ENCODE measurements at places on chromosomes 1 and 21.

DNA sequence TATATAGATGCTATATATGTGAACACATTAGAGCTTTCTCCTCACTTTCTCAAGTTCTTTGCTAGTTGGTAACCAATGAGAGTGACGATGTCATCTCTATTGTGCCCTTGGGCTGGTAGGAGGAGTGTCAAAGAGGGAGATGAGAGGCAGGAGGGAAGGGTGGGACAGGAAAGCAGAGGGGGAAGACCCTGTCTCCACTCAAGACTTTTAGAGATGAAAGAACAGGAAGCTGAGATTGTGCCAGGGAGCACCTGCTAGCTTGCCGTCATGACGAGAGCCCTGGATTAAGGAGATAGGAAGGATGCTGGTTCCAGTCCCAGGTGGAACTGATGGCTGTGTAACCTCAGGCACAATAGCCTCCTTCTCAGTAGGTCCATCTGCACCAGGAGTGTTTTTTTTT, 16.7 kb downstream of the CNR2 start:
- no peak for DNase-seq

GRCh38 chr1:155175281-155175926, 1.8 kb downstream of the TRIM46 start:
- DNase-seq = no peak

DNA sequence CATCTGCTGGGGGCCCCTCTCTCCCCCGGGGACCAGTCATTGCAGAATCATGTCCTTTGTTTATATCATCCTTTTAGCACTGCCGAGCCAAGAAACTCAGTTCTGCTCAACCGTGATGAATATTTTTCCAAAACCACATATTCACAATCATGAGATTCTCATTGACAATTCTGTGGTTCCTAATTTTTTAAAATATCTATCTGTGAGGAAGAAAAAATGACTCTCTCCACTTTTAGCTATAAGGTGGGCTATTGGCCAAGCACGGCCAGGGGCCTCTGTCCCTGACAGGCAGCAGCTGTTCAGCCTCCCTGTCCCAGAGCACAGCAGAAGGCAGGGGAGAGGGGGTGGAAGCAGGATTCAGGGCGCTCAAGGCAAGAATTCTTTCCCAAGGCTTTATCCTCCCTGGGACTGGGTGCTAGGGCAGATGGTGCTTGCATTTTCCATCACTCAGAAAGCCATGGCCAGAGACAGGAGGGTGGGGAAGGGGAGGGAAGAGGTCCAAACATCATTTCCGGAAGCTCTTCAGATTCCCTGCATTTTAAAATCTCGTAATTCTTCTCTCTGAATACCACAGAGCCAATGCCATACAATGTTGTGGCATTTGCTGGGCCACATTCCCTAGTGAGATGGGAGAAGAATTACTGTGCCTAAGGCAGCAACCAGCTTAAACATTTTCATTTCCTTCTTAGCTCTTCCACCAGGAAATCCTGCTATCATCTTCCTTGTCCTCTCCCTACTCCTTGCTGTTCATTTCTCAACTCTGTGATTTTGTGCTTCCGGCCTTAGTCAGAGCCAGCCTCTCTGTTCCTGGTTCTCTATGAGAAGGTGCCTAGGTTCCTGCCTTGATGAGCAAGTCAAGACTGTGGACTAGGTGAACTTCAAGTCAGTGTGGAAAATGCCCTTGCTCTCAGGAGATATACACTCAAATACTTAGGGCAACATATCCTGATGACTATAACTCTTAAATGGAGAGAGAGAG, 60.3 kb downstream of the KCNJ6 start:
- DNase-seq = no peak

- DNase-seq = no peak
These were observed 103.6 kb downstream of the PSMG1 start for GRCh38 chr21:39079617-39080016.

DNA sequence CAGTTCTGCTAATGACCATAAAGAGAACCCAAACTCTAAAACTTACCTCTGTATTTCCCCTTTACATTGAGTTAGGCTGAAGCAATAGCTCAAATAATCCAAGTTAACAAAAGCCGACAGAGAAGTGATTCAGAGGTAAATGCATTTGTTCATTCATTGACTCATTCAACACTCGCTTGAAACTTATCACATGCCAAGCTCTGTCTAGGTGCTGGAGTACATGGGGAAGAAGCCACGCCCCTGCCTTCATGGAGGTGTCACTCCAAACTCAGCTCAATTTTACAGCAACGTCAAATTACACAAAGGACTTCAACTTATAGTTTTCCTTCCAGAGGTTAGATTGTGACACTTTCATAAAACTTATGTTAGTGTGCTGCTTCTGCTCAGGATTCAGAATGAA, 45.8 kb downstream of the SLC25A24 start:
- no peak for DNase-seq

- no peak for DNase-seq
These were observed 43.0 kb downstream of the SLC19A1 start for GRCh38 chr21:45499201-45499750.

GRCh38 chr1:231734417-231734816, 107.8 kb downstream of the DISC1 start:
- DNase-seq = no peak

DNA sequence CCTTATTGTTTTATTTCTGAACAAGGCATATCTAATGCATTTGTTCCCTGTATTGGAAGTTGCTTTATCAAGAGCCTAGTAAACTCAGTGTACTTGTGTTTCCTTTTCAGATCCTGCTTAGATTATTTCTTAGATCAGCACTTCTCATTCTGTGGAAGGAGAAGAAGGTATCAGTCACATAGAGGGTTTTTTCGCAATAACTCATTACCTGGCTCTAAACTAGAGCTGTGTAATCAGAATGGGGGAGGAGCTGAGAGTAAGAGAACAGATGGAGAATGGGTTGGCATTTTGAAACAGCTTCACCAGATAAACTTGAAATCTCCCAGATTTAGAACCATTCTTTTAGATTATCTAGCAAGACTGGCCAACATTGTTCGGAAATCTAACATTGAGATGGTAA, 11.0 kb downstream of the AHCYL1 start:
- DNase-seq = no peak

DNA sequence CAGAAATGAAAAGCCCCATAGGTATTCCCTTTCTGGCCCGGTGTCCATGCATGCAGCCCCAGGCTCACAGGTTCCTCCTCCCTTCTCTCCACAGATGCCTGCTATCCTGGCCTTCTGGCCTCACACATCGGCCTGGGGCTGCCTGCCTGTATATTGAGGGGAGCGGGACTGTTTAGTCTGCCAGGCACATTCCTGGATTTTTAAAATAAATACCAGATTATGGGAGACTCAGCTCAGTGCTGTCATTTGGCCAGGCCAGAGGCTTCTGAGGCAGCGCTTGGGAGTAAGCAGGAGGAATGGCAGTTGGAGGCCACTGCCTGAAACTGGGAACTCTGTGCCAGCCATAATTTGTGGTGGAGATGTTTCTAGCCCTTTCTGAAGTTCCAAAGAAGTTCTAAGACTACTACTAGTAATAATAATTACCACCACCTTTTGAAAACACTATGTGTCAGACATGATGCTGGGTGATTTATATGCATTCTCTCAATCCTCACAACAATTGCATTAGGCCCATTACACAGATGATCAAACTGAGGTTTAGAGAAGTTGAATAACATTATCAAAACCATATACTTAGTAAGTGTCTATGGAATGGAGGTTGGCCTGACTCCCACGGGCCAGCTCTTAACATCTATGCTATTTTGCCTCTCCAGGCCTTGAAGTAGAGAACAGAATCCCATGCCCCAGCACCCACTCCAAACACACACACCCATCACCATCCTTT, 107.6 kb downstream of the PLXNA2 start:
- no peak for DNase-seq

DNA sequence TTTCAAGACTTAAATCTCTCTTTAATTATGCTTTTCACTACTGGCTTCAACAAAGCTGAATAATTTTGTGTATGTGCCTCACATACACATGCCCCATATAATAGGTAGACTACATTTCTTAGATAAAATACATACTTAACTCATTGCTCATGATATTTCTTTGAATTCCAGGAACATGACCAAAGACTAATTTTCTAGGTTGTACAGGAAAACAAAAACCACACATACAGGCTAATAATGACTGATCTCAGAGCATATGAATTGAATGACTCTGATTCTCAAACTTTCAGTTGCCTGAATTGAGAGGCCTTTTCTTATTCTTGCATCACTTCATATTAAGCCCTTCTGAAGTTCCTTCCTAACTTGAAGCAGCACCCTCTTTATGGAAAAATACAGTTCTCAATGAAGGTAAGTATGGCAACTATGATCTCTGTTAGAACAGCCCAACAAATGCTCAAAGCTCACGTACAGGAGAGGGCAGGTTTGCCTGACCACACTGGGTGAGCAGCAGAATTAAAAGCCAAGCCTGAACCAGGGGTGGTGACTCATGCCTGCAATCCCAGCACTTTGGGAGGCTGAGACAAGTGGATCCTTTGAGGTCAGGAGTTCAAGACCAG, 22.6 kb upstream of the UAP1 start:
- no peak for DNase-seq

- DNase-seq = no peak
These were observed 286.0 kb downstream of the ADGRL2 start for GRCh38 chr1:82086739-82087138.

DNA sequence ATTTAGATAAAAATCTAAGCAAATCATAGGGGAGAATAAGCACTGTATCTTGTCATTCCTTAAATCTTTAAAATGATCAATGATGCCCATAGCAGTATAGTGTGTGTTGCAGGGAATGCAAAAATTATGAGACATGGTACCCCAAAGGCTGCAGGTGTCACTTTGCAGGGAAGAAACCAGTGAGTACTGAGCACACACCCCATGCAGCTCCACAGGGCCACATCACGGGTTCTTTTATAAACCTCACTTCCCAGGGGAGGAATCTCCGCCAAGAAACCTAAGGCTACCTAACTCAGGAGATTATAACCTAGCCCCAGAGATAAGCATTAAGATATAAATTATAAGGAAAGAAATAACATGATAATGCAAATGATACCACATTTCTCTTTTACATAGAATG, 115.6 kb downstream of the APP start:
- no peak for DNase-seq

DNA sequence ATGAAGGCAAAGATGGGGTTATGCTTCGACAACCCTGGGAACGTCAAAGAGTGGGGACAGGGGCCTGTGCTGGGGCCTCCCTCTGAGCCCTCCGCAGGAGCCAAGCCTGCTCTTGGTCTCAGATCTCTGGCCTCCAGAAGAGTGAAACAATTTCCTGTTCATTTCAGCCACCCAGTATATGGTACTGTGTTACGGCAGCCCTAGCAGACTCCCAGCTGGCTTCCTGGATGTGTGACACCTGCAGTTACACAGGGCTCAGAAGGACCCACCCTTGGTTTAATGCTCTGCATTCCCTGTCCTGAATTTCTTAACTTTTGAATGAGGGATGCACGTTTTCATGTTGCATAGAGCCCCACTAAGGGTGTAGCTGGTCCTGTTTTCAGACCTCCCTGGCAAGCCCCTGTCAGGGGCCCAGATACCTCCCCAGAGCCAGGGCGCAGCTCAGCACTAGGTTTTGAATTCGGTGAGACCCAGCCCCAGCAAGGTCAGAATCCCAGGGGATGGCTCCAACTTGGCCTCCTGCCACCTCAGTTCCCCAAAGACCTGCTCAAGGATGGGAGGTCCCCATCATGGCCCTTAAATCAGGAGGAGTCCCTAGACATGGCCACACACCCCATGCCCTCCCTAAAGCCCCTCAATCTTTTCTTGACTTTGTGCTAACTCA, 79.0 kb upstream of the IFFO2 start:
- no peak for DNase-seq

GRCh38 chr1:208851366-208851765, 607.2 kb upstream of the PLXNA2 start:
- DNase-seq = no peak

- no peak for DNase-seq
These were observed 718.3 kb downstream of the PTPRU start for GRCh38 chr1:29954591-29954990.

- no peak for DNase-seq
These were observed 6.4 kb downstream of the SELENON start for GRCh38 chr1:25806418-25806817.

- DNase-seq = no peak
These were observed 2.5 kb downstream of the HPCAL4 start for GRCh38 chr1:39688706-39689105.

DNA sequence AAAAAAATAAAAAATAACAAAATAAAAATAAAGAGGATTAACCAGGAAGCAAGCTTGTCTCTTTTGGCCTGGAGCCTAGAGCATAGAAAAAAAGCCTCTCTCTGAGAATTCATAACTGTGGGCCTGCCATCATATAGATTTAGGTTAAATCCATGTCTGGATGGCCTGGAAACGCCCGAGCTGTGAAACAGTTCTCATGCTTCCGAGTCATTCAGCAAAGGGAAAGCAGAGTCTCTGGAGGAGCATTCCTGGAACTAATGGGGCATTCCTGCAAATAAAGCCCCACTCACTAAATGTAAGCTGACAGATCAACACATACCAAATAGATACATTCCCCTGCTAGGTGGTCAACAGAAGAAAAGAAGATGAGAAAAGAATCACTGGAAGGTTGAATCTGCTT, 75.8 kb upstream of the GNG4 start:
- no peak for DNase-seq

DNA sequence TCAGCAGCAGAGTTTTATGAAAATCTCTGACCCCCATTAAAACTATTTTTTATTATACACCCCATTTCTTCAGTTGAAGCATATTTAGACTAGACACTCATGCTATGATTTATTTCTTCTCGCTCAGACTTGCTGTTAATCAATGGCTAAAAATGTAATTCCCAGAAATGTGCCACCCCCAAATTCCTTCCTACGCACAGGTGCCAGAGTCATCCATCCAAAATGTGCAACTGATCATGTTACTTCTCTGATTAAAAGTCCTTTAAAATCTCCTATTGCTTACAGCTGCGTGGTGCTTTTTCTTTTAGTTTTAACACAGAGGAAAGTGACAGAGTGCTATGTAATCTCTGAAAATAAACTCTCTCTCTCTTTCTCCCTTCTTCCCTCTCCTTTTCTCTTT, 954.4 kb downstream of the NCAM2 start:
- DNase-seq = no peak

GRCh38 chr1:50521703-50522102, 98.5 kb upstream of the DMRTA2 start:
- DNase-seq = no peak

DNA sequence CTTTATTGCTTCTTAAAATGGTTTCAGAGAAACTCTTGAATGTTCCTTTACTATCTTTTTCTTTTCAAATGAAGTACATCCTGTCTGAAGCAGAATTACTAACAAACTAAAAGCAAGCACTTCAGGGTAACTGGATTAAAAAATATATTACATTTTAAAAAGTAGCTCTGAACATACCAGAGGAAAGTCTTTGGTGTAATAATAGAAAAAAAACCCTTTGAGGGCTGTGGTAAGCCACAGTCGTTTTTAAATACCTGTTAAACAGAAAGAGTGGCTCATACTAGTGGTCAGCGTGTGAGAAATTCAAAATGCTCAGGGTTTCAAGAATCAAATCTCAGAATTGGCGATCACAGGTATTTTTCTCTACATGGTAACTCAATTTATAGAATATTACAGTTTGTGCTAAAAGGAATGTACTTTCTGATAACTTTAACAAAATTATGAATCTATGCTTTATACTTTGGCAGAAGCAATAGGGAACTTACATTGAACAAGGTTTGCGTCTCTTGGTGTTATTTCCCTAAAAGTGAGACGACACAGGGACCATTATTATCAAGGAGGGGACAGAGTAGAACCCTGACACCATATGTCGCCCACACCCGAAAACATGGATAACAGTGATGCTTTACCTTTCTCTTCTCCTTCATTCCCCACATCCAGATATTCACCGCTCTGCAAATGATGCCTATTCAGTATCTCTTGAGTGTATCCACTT, 97.0 kb upstream of the DPH5 start:
- DNase-seq = no peak
